ENCODE measurements at places on chromosomes 11 and 22.

DNA sequence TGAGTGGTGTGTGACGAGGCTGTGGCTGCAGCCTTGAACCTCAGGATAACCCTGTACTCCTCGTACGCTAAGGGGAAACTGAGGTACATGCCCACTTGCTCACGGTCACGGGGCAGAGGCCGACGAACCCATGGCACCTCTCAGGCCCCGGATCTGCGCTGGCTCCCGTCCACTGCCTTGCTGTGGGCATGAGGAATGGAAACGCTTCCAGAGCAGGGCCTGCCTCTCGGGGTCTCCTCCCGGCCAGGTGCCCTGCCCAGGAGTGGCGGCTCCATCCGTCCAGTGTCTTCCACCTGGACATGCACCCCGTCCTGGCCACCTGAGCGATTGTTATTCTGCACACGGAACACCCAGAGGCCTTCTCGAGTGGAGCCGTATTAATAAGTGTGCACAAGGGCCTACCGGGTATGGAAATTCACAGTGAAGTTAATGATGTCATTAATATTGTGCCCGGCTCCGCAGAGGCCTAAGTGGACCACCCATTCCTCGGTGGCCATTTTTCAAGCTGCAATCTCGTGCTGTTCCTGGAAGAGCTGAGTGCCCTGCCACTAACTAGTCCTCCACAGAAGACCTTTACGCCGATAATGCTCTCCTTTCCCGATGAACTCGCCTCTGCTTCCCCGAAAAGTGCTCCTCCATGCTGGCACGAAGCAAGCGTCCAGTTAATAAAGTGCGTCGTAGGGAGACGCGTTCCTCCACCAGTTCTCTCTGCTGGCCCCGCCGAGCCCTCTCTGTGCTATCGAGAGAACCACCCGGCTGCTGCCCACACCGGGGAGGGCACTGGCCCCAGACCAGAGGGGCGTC lies 927.9 kb downstream of the BRD1 start:
- DNase-seq = no peak

DNA sequence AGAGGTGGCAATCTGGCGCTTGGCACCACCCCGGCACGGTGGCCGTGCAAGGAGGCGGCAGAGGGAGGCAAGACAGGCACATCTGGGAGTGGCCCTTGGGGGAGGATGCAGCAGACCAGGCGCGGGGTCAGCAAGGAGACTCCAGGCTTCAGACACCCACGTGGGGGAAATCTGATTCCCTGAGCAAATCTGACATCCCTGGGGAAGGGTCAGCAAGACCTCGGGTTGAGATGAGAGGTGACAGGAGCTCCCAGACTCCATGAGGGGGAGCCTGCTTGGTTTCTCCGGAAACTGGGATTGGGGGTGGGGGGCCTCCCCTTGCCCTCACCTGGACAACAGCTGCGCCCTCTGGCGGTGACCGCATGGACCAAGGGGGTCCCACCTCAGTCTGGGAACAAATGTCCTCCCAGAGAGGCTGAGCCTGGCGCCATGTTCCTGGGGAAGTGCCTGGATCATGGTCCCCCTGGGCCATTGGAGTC lies 4.0 kb upstream of the RCOR2 start:
- DNase-seq = no peak

DNA sequence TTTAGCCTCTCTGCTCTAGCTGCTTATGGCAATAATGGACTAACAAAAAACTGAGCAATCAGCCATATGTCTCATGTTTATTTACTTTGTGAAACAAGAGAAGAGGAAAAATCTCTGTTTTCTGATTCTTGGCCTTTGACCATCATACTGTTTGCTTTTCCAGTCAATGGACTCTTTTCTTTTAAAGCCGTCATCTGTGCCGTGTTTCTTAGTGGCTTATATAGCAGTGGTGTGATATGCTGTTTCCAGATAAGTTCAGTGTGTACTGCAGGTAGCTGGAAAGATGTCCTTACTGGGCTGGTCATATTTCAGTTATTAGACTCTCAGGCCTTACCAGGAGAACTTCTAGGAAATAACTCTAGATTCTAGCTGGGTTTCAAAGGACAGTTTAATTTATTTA lies 33.6 kb upstream of the TECTA start:
- DNase-seq = no peak

DNA sequence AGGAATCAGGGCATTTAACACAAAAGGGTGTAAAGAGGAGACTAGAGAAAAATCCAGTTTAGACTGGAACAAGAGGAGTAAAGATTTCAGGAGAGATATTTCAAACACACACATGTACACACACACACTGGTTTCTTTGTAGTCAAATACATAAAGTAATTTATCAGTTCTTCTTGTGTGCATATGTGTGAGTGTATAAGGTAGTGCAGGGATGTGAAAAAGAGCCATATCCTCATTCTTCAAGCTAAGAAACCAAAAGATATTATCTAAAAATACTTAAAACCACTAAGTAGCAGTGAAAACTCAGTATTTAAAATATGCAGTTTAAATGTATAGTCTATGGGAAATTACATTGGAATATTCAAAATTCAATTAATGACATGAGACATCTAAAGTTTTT lies 52.5 kb upstream of the CARD18 start:
- no peak for DNase-seq

- DNase-seq = no peak
Observed at GRCh38 chr22:29167032-29167911, 38.4 kb upstream of the EMID1 start.

DNA sequence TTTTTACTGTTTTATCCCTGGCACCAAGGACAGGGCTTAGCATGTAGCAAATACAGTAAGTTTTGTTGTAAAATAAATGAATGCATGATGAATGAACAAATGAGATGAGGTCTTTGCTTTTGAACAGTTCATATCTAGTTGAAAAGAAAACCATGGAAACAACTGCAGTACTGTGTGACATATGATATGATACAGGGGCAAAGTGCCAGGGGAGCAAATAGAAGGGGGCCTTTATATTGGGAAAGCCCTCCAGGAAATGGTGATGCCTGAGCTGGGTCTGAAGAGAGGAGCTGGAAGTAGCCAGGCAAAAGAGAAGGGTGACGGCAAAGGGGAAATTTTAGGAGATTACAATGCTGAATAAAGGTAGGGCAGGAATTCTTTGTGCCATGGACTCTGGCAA lies 63.8 kb upstream of the UCP3 start:
- DNase-seq = no peak

- DNase-seq = no peak
Observed at GRCh38 chr11:113538451-113539412, 63.5 kb upstream of the DRD2 start.

DNA sequence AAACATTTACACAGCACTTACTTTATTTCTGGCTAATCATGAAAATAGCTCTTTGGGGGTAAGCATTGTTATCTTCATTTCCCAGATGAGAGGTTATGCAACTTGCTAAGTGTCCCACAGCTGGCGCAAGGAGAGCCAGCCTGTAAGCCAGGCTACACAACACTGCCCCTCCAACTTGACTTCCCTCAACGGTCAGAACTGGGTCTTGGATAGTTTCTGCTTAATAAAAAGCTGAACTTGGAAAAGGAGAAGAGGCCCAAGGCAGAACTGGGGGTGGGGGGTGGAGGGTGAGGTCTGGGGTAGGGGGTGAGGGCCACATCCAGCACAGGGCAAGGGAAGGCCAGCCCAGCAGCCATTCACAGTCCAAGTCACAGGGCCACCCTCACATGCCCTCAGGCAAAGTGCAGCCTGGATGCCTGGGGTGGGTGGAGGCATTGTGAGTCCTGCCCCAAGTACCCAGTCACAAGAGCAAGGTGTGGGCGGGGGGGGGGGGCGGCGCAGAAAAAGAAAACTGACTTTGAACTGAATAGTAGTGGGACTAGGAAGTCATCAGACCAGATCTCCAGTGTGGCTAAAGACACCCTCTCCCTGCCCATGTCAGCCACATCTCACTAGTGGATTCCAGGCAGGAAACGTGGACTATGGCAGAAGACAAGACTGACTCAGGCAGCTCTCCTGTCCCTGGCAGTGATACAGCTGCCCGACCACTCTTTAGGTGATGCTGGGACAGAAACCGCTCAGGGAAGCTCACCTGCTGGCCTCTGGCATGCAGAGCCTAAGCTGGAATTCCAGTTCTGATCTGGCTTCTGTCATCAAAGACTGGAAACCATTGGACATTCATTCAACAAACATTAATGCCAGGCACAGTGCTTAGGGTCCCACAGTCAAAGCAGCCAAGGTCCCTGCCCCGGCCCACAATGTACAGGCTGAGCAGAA lies 52.4 kb downstream of the PACSIN2 start:
- DNase-seq = no peak

Data from fibroblast of mammary gland (primary cell).